Activated T-helper 1 cell treated with anti-CD3 and anti-CD28 coated beads, Interleukin-2, amount 50 U/mL, for 16 hours (primary cell): ENCODE measurements at places on chromosomes 3 and 15.

GRCh38 chr3:58274027-58274614 lies 31.9 kb upstream of the RPP14 start:
- no peak for DNase-seq

DNA sequence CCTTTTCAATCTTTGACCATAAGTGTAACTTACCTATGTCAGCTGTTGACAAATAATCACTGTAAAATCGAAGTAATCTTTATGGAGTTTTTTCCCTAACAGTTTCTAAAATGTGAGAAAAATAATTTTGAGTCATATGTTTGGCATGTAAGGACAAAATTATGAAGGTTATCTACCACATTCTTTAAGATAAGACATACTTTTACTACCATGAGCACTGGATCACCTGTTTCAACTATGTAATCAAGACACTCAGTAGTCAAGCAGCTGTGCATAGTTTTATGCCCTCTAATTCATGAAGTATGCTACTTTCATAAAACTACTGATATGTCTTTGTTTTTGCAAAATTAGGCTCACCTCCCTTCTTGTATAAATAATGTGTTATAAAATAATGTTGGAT lies 12.1 kb downstream of the FGF7 start:
- DNase-seq: no peak

DNA sequence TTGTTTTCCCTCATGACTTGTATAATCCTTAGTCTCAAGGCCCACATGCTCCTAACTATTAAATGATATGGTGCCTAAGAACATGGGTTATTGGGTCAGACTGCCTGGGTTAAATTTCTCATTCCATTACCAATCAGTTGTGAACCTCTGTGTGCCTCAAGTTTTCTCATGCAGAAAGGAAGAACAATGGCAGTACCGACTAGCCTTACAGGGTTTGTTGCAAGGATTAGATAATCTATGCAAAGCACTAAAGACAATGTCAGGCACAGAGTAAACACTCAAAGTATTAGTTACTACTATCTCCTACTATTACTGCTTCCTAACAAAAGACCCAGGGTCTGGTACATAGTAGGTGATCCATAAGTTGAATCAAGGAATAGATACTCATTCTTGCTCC lies 12.2 kb downstream of the ADPGK start:
- DNase-seq: no peak

GRCh38 chr3:18372786-18373405 lies 52.2 kb downstream of the SATB1 start:
- DNase-seq: no peak

GRCh38 chr15:45572617-45573016 lies 14.6 kb upstream of the BLOC1S6 start:
- DNase-seq: no peak

DNA sequence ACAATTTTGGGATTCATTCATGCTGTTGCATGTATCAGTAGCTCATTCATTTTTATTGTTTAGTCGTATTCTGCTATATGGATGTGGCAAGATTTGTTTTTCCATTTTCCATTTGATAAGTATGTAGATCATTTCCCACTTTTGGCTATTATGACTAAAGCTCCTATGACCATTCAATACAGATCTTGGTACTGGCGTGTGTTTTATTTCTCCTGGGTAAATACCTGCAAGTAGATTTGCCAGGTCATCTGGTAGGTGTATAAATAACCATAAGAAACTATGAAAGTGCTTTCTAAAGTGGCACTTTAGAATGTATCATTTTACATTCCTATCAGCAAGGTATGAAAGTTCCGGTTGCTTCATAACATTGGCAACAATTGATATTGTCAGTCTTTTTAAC lies 124.6 kb downstream of the TNIK start:
- DNase-seq: no peak

- no peak for DNase-seq
Measured at GRCh38 chr15:74108111-74108510, 22.3 kb upstream of the ISLR2 start.

DNA sequence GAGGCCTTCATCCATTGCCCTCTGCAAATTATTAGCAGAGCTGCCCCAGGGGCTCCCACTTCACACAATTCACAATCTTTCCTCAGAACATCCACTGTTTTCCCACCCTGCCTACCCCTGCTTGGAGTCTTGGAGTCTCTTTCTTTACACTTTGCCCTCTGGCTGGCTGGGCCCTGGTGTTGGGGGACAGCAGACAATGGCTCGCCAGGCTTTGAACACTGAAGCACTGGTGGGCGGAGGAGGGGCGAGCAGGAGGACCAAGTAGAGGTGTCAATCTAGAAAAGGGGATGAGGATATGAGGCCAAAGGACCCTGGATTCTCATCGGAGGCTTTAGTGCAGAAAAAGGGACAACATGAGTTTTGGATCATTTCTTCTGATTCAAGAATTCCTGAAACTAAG lies 212.0 kb downstream of the NR1D2 start:
- DNase-seq: no peak

DNA sequence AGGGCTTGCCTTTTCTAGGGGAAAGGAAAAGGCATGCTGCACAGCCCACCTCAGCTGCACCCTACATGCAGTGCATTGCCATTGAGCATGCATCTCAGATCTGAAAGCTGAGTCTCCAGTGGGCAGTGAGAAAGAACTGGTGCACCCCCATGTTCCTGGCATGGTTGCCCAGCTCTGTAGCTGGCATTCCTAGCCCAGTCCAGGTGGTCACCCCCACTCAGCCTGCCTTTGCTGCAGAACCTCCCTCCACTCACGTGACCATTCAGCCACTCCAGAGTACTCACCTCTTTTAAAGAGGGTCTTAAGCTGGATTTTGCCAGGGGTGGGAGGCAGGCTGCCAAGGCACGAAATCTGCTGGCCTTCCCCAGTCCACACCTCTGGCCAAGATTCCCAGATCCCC lies 208.6 kb upstream of the TOPAZ1 start:
- no peak for DNase-seq

DNA sequence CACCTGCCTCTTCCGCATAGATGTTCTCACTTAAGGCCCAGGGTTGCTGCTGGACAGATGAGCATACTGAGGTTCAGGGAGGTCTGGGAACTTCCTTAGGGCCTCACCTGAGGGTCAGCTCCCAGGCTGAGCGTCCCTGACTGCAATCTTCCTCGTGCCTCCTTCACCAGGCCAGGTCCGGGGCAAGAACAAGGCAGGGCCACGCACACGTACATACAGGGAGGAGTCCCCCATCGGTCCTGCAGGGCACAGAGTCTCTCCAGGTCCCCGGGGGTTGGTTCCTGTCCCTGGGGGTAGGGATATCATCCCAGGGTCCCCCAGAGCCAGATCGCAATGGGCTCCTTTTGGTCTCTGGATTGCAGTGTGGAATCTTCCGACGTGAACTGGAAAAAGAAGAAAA lies 130.1 kb downstream of the LRRK1 start:
- no peak for DNase-seq

- DNase-seq: no peak
Measured at GRCh38 chr15:98663045-98663444, 14.7 kb downstream of the IGF1R start.

GRCh38 chr3:62051506-62051905 lies 321.8 kb downstream of the FEZF2 start:
- DNase-seq: no peak

- DNase-seq: no peak
Measured at GRCh38 chr15:62962101-62962995, 80.2 kb upstream of the TPM1 start.
